ENCODE measurements at places on chromosomes 12 and 14.

DNA sequence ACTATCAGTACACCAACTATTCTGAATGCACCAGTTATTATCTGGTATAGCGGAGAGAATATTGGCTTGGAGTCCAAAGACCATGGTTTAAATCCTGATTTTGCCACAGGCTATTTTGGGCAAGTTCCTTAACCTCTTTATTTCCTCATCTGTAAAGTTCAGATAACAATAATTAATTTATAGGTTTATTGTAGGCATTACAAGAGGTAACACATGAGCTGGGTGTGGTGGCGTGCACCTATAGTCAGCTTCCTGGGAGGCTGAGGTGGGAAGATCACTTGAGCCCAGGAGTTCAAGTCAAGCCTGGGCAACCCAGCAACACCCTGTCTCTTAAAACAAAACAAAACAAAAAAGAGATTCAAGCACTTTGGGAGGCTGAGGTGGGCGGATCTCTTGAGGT, 23.1 kb downstream of the PHLDA1 start:
- no peak for DNase-seq

- DNase-seq: no peak
Observed at GRCh38 chr14:102231476-102232347, 73.3 kb downstream of the MOK start.

DNA sequence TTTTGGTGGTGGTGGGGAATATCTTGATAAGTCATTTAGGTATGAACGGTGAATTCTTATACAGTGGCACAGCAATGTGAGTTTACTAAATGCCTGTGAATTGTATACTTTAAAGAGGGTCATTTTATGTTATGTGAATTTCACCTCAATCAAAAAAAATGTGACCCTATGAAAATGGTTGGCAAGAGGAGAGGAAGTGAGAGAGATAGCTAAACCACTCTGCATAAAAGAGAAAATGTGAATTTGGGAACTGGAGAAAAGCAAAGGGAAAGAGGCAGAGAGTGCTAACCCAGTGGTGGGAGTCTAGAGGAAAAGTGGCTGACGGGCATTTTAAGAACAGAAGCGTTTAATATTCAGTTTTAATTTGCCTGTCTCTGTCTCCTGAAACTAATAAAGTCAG, 93.8 kb downstream of the SLC38A6 start:
- DNase-seq: no peak

DNA sequence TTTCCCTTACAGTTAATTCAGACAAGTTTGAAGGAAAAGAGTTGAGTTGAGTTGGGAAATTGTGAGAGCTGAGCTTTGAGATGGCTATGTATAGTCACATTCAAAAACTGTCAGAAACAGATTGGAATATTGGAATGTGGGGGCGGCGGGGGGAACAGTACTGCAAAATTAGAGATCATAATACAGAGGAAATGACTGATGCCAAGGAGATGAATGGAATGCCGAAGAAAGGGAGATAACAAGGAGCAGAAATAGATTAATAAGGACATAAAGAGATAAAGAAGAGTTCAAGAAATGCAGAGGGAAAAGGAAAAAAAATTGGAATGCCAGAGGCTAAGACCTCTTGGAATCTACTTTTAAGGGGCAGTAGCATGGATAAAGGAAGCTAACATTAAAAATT, 3.2 kb upstream of the OR4K5 start:
- no peak for DNase-seq

GRCh38 chr12:58388261-58388660, 446.9 kb downstream of the ATP23 start:
- DNase-seq: no peak

- DNase-seq: no peak
Observed at GRCh38 chr14:80564051-80564450, 352.7 kb upstream of the DIO2 start.

GRCh38 chr14:69715725-69716477, 51.0 kb upstream of the SRSF5 start:
- no peak for DNase-seq

DNA sequence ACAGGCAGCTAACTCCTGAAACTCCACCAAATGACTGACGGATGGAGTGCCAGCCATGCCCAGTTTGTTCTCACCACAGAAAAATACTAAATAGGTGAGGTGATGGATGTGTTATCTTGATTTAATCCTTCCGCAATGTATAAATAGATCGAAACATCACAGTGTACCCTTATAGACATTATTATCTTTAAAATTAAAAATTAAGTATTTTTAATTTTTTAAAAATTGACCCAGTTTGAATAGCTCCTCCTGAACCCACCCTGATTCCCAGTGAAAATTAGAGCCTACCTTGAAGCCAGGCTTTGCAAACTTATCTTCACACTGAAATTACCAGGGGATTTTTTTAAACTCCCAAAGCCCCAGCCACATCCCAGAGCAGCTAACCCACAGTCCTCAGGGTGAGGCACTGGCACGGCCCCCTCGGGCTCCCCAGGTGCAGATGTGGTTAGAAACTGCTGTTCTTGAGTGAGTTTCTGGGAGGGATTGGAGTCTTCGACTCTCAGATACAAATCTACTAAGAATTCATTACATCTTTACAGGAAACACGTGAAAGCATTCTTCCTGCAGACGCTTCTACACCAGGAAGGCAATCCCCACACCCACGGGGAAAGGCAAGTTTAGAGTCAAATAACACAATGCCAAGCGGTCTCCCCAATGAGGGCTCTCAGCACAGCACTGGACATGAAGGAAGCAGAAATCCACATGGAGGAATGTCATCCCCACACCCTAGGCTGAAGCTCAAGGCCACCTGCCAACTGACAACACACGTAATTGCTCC, 126.4 kb downstream of the RIMBP2 start:
- no peak for DNase-seq

DNA sequence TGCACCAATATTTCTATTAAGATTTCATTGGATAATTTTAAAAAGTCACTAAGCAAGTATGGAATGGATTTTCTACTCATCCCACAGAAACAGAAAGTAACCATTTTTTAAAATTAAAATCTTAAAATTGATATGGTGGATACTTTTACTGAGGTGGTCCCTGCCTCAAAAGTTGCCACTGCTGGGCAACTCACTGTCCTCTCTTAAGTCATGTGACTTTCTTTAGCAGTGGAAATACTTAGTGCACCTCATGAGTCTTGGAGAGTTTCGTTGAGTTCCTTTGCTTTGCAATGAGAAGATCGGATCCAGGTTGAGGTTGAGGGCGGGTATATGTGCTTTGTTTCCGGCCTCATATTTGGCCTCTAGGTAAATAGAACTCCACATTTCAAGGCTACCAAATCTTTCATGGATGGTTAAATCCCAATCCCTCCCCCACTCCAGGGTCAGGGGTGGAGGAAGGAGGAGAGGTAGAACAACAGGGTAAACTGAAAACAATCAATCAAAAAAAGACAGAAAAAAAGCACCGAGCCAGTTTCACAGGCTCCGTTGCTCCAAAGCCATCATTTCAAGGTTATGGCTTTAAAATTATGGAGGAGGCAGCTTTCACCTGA, 39.5 kb upstream of the DUSP6 start:
- DNase-seq: no peak

DNA sequence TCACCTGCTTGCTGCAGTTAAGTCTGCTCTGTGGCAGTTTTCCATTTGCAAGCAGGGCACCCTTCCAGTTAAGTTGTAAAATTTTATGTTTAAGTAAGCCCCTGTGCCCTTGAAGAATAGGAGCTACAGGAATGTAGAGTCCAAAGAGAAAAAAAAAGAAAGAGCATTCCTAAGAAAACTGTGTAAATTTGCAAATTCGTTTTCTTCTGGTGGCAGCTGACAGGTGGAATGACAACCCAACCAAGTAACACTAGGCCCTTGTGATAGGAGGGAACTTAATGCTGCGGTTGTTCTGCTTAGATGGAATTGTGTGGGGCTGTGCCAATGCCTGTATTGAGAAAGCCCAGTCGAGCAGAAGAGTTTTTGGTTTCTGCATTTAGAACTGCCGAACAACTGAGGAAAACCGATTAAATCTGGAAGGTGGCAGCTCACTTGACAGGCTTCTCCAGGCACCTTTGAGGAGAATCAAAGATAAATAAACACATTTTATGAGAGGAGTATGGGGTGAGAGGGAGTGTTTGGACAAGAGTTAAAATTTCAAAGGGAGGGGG, 280.0 kb downstream of the RAD51B start:
- no peak for DNase-seq

- DNase-seq: no peak
Observed at GRCh38 chr12:109302358-109302757, 6.7 kb downstream of the FOXN4 start.

- no peak for DNase-seq
Observed at GRCh38 chr12:131387281-131388163, 323.4 kb upstream of the SFSWAP start.

DNA sequence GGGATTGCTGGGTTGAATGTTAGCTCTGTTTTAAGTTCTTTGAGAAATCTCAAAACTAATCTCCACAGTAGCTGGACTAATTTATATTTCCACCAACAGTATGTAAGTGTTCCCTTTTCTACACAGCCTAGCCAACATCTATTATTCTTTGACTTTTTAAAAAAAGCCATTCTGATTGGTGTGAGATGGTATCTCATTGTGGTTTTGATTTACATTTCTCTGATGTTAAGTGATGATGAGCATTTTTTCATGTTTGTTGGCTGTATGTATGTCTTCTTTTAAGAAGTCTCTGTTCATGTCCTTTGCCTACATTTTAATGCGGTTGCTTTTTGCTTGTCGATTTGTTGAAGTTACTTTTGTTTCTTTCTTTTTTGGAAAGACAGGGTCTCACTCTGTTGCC, 301.1 kb upstream of the OR4E1 start:
- DNase-seq: no peak

GRCh38 chr12:14803830-14804160, 325 bp downstream of the C12orf60 start:
- DNase-seq: no peak

GRCh38 chr12:121264951-121265515, 31.5 kb downstream of the CAMKK2 start:
- no peak for DNase-seq

DNA sequence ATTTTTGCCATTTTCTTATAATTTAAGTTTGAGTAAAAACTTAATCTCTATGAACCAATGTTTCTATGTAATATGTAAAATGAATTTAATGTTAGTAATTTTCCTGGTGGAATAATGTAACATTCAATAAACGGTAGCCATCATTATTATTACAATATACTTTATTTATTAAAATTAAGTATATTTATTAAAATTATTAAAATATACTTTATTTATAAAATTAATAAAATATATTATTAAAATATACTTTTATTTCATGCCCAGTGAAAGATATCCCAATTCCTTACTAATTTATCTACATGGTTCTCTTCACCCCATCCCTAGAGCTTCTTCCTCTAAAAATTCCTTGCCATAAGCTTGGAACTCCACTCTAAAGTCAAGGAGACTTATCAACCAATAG, 2.5 kb downstream of the CAPS2 start:
- no peak for DNase-seq
